Spinal cord (tissue), 10 donors: ENCODE measurements at places on chromosomes 4 and X.

GRCh38 chr4:168618577-168619265 lies 121.9 kb downstream of the PALLD start:
- DNase-seq, result no peak

DNA sequence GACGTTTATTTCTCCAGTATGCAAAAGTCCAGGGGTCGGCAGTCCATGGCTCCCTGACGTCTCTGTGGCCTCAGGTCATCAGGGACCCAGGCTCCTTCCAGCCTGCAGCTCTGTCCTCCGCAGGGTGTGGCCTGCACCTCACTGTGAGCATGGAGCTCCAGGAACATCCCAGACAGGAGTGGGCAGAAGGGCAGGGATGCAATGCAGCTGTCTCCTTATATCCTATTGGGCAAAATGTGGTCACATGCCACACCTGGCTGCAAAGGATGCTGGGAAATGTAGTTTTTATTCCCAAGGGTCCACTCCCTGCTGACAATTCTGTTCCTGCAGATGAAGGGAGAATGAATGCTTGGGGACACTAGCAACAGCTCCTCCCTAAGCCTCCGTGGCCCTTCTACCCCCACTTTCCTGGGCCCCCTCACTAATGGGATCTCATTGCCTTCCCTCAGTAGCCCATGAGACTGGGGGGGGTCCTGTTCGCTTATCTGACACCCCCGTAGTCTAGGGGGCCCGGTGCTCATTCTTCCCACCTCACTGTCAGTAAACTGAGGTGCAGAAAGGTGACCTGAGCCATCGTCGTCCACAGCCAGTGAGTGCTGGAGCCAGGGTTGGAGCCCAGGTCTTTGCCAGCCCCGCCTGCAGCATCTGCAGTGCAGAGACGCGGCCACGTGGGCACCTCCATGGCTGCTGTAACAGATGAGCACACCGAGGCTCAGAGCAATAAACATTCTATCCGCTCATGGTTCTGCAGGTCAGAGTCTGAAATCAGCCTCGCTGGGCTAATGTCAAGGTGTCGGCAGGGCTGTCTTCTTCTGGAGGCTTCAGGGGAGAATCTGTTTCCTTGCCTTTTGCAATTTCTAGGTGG lies 5.9 kb upstream of the GRPEL1 start:
- DNase-seq, result peak; percentile 67

- DNase-seq, result no peak
Measured at GRCh38 chrX:146036000-146036399, 218.4 kb downstream of the SLITRK2 start.

- no peak for DNase-seq
Measured at GRCh38 chr4:138259824-138260223, 17.7 kb upstream of the SLC7A11 start.

DNA sequence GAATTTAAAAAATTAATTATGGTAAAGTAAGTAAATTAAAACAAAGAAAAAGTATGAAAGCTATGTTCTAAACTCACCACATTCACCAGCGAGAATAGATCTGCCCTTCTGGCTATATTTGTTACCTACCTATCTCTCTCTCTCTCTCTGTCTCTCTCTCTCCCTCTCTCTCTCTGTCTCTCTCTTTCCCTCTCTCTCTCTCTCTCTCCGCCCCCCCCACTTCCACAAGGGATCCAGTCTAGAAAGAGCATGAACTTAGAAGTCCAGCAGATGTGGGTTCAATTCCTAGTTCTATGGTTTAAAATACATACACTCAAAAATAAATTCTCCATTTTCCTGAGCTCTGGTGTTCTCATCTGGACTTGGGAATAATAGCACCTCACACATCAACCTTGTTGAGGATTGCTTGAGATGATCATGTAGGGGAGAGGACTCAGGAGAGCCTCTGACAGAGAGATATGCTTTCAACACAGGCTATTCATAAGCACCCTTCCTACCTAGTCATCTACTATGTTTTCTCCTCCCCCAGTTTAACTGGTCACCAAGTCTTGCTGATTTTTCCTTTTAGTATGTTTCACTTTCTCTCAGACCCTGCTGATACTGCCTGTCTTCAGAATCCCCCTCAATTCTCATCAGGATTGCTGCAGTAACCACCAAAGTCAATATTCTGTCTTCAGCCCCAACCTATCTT lies 64.7 kb downstream of the SLC7A11 start:
- DNase-seq, result no peak

- no peak for DNase-seq
Measured at GRCh38 chrX:119477812-119478232, 9.6 kb downstream of the SLC25A5 start.

- DNase-seq, result no peak
Measured at GRCh38 chr4:70739496-70740337, 18.0 kb downstream of the RUFY3 start.

- no peak for DNase-seq
Measured at GRCh38 chr4:94036964-94037363, 170.7 kb upstream of the SMARCAD1 start.

- DNase-seq, result no peak
Measured at GRCh38 chr4:3375688-3376087, 66.1 kb upstream of the HGFAC start.

- no peak for DNase-seq
Measured at GRCh38 chrX:9090766-9091165, 56.8 kb upstream of the FAM9B start.

- DNase-seq, result no peak
Measured at GRCh38 chr4:182074810-182075209, 168.4 kb upstream of the TENM3 start.

- DNase-seq, result no peak
Measured at GRCh38 chr4:55742655-55743202, 76.9 kb upstream of the EXOC1L start.

GRCh38 chr4:157245351-157245750 lies 24.8 kb downstream of the GRIA2 start:
- DNase-seq, result no peak

GRCh38 chrX:1111601-1112300 lies 100.7 kb downstream of the CRLF2 start:
- DNase-seq, result no peak

DNA sequence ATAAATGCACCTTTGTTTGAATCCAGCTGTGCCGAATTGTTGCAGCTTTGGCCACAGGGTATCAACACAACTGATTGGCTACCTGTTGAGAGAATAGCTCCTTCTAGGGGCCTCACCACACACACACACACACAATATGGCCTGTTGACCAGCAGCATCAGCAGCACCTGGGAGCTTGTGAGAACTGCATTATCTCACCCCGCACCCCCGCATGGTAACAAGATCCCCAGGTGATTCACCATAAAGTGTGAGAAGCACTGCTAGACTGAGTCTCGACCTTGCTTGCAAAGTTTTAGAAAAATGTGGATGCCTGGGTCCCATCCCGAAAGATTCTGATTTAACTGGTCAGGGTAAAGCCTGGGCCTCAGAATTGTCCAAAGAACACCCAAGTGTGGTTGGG lies 176.9 kb upstream of the PRPS2 start:
- DNase-seq, result no peak

- DNase-seq, result no peak
Measured at GRCh38 chr4:182872886-182873285, 44.3 kb downstream of the DCTD start.

DNA sequence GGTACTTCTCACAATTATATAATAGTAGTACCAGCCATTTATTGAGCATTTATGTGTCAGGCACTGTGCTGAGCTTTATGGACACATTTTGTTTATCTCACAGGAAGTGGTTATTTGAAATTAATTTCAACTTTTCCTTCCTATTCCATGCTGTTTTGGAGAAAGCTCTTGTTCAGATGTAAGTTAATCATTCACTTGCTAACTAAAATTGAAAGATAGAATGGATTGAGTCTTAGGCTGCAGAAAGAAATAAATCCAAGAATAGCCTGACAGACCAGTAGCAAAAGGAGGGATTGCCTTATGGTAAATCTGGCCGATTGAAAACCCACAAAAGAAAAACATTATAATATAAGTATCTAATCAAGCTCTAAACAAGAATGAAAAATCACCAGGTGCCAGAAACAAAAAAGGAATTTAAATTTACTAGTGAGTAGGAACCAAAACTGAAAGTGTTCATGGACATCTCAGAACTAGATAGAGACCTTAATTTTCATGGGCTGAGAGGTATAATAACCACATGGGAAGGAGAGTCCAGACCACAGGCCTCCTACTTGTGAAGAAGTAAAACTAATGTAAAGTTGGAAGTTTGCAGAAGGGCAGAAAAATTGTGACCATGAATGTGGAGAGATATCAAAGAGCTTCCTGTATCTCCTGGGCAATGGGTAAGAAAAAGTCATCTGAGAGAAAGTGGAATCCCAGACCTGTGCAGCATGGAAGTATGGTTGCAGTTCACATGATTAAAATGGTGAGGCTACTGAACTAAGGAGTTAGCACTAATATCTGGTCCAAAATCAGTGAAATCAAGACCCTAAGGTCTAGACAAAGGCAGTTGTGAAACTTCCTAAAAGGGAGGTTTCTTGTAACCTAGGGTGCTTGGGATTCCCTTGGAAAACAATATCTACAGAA lies 38.0 kb downstream of the RADX start:
- DNase-seq, result no peak

GRCh38 chr4:124997991-124998390 lies 285.5 kb upstream of the ANKRD50 start:
- DNase-seq, result no peak

- peak; percentile 79 for DNase-seq
Measured at GRCh38 chr4:186724058-186724863, 605 bp upstream of the FAT1 start.
